ENCODE measurements at places on chromosomes 5 and 9.

DNA sequence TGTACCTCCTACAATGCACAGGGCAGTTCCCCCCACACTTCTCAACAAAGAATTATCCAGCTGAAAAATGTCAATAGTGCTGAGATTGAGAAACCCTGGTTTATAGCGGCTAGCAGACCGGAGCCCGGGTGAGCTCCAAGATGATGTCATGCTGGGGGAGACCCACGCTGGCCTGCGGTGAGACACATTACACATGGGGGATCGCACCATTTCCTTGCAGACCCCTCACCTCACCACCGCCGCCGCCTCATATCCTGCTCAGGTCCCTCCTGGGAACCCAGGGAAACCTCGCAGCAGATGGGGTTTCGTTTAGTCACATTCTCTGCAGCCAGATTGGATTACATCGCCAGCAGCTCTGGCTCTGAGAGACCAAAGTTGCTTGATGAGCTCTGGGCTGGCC lies 14.7 kb upstream of the TNC start:
- DNase-seq = peak; percentile 42
- H3K4me1 ChIP-seq = no peaks in the 10 kb centered on the region
- H3K27ac ChIP-seq = peak overlapping the region; percentile 17
- no peaks in the 10 kb centered on the region for H3K36me3 ChIP-seq
- no peak overlapping the region for H3K4me3 ChIP-seq

DNA sequence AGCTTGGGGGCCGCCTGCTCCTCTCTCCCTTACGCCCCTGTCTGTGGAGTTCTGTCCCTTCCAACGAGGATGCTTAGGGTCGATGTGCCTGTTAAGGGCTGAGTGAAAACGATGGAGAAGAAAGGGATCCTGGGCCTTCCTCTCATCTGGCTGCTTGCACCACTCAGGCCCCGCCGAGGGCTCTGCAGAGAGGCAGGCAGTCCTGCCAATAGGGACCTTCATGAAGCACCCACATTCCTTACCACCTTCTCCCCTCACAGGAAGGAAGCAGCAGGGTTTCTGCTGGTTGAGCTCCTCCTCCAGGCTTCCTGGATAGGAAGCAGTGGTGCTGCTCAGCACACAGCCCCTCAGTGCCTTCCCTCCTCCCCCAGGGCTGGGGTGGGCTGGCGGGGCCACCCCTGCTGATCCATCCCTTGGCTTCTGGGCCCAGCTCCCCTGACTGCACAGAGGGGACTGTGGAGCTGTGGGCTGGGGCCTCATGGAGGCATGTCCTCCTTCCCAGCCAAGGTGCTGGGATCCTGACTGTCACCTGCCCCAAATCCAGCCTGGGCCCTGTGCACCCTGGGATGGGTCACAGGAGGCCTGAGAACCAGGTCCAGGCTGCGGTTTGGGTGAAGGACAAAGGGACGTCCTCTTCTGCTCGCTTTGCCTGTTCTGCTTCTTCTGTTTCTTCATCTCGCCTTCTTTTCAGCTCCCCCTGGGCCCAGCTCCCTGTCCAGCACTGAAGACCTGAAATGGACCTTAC lies 50.5 kb downstream of the AHRR start:
- no peak overlapping the region for H3K27ac ChIP-seq
- peaks cover 28% of the 10 kb centered on the region for H3K4me1 ChIP-seq
- no peak overlapping the region for H3K4me3 ChIP-seq
- H3K27me3 ChIP-seq = no peaks in the 10 kb centered on the region
- DNase-seq = no peak

DNA sequence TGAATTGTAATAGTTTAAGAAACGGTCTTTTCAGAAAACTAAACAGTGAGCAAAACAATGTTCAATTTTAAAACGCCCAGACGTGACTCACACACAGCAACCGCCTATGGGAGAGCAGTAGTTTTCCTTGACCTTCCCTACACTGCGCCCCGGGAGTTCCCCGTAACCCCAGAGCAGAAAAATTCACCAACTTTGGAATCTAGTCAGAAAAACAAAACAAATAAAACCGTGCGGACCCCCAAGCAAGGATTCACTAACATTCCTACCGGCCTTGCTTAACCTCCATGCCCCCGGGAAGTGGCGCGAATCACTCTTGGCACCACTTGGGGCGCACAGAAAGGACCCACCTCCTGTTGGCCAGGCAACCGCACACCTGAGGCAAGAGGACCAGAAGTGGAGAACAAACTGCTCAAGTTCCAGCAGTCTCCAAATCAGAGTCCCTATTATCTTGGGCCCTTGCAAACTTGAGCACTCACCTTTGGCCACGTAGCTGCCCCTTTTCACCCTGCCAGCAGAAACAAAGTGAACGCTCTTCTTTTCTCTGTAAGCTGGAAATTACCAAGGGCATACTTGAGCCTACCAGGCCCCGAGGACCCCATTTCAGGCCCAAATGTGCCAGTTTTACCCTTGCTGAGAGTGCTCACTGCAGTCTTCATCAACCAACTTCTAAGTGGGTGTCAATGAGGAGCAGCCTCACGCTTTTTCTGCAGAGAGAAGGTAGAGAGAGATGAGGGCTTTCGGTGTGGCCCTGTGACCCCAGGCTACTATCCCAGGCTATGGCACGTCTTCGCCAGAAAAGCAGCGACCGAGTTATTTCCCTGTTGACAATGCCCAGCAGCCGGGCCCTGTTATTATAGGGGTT lies 189.7 kb downstream of the MEF2C start:
- no peak overlapping the region for H3K27ac ChIP-seq
- H3K36me3 ChIP-seq = no peaks in the 10 kb centered on the region
- no peak overlapping the region for H3K4me3 ChIP-seq

DNA sequence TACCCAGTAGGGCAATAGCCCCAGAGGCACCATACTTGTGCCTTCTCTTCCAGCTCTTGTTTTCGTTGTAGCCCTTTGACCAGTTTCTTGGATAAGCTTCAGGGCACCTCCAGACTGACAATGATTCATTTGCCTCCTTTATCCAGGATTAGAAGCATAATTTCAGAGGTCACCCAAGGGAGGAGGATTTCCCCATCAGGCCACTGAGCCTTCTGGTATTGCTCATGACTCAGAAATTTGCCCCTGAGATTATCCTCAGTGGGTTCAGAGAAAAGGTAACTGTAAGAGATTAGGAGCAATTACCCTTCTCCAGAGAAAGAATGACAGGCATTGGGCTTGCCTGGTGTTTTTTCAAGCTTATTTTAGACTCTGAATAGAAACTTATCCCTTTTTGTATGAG lies 147.9 kb downstream of the MSX2 start:
- H3K36me3 ChIP-seq = no peaks in the 10 kb centered on the region
- H3K27me3 ChIP-seq = no peaks in the 10 kb centered on the region
- DNase-seq = no peak
